Activated T-cell treated with anti-CD3 and anti-CD28 coated beads for 4 hours (primary cell): ENCODE measurements at places on chromosomes 2 and 18.

GRCh38 chr18:36516258-36516657 is 218.7 kb downstream of the FHOD3 start:
- no peak for DNase-seq

GRCh38 chr2:179768765-179769164 is 92.6 kb downstream of the ZNF385B start:
- no peak for DNase-seq

- no peak for DNase-seq
Measured at GRCh38 chr18:10579079-10579867, 53.4 kb downstream of the NAPG start.

DNA sequence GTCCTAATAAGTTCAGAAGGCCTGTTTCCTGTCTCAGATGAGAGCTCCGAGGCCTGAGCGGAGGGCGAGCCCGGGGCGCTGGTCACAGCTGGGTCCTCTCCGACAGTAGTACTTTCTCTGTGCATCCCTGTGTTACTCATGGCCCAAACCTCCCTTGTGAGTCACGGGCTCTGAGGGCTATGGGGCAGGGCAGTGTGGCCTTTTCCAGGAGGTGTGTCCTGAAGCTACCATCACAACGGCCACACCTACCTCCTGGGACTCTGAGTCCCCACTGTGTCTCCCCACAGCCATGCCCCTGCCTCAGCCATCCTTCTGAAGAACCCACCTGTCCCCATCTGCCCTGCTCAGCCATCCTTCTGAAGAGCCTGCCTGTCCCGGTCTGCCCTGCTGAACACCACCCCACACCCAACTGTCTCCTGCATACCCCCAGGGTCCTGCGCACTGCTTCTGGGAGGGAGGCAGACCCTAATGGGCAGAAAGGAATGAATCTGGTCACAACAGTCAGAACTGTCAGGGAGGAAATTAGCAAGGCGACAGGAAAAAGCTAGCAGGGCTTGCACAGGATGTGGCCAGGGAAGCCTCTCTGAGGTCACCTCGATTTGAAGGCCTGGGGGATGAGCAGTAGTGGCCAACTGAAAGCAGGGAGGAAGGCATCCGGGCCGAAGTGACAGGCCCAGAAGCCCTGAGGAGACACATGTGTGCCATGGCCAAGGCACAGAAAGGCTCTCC is 145.4 kb upstream of the RIOK3 start:
- no peak for DNase-seq

DNA sequence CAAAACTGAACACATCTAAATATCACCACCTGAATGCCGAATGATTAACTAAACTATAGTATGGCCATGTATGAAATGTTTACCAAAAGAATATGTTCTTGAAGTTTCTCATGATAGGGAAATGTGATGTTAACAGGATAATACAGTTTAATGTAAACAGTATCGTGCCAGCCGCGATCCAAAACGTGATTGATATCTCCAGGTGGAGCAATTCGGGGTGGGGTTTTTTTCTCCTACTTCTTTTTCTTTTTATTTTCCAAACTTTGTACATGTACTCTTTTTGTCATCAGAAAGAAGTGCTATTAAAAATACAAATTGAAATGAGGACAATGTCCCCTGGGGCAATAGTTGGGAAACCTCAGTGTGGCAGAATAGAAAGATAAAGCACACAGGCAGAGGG is 4.0 kb upstream of the BIN1 start:
- no peak for DNase-seq

GRCh38 chr18:21105936-21106335 is 5.7 kb downstream of the ROCK1 start:
- DNase-seq: no peak

DNA sequence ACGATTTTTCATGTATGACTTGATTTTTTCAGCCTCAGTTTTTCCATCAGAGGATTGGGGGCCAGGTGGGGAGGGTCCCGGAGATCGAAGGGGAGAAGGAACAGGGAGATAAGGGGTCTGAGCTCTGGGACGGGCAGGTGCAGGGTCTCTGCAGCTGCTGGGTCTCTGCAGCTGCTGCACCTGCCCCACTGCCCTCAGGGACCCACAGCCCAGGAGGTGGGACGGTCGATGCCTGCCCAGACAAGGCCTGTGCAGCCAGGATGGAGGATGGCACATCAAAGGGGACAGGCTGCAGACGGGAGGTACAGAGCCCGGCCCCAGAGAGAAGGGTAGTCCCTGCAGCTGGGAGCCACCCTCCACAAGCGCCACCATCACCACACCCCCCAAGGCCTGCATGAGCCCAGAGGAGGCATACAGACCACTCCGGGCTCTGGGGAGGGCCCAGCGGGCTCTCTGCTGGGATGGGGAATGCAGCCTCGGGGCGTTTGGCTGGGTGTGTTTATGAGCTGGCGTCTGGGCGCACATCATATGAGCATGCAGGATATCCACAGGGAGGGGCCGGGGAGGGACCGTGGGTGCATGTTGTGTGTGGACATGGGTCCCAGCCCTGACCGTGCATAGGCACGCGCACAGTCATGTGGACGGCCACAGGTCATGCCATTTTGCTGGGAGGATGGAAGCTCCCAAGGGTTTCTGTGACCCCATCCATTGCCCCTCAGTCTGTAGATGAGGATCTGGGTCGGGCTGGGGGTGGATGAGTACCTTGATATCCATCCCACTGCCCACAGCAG is 34.9 kb upstream of the GPC1 start:
- DNase-seq: no peak

DNA sequence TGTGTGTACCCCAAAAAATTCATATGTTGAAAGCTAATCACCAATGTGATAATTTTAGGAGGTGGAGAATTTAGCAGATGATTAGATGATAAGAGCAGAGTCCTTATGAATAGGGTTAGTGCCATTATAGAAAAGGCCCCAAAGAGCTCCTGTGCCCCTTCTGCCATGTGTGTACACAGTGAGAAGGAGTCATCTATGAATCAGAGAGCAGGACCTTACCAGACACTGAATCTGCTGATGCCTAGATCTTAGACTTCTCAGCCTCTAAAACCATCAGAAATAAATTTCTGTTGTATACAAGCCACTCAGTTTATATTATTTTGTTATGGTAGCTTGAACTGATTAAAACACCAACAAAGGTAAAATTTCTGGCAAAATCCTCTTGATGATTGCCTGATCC is 560.0 kb upstream of the CDH2 start:
- DNase-seq: no peak

- DNase-seq: no peak
Measured at GRCh38 chr2:190382851-190383250, 25.3 kb upstream of the MFSD6 start.

DNA sequence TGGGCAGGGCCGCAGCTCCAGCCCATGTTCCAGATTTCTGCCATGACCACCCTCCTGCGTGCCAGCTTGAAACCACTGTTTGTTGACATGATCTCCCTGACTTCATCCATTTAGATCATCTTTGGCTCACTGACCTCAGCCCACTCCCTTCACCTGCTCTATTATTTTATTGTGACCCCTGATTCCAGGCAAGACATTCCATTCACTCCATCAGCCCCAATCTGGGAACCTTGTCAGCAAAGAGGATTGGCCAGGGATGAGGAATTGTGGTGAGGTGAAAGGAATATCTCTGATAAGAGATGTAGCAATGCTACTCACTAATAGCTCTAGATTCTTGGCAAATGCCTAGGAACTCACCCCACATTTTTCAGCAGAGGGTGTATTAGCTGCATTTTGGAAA is 174.2 kb downstream of the TMEM247 start:
- no peak for DNase-seq

GRCh38 chr2:143572421-143572820 is 443.2 kb downstream of the ARHGAP15 start:
- DNase-seq: no peak

- DNase-seq: no peak
Measured at GRCh38 chr18:31246460-31246859, 71.5 kb upstream of the DSG1 start.

- DNase-seq: no peak
Measured at GRCh38 chr2:430291-431040, 142.6 kb upstream of the ALKAL2 start.

GRCh38 chr2:191670787-191671186 is 7.1 kb upstream of the NABP1 start:
- no peak for DNase-seq

- no peak for DNase-seq
Measured at GRCh38 chr2:196399722-196400691, 228.6 kb upstream of the STK17B start.

GRCh38 chr18:28650860-28651259 is 473.9 kb upstream of the CDH2 start:
- no peak for DNase-seq

- DNase-seq: no peak
Measured at GRCh38 chr18:74132201-74132600, 15.4 kb downstream of the FBXO15 start.

DNA sequence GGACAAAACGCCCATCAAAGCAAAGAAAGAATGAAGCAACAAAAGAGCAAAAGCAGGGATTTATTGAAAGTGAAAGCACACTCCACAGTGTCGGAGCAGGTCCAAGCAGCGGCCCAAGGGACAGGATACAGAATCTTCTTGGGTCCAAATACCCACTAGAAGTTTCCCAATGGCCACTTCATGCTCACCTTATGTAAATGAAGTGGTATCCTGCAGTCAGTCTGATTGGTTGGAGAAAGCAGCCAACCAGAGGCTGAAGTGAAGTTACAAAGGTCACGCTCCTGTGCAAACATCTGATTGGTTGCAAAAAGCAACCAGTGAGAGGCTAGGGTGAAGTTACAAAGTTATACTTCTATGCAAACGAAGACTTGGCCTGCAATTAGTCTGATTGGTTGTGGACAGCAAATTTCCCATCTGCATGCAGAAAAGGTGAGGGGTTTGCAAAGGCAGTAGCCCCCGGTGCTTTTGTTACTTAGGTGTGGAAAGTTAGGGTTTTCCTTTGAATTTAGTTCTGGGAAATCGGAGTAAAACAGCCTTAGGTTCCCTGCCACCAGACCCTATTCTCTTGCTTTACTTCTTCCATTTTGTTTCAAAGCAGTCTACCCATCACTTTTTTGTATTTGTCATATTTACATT is 12.9 kb downstream of the DUSP19 start:
- DNase-seq: no peak

- no peak for DNase-seq
Measured at GRCh38 chr2:128362889-128363228, 44.2 kb upstream of the HS6ST1 start.

DNA sequence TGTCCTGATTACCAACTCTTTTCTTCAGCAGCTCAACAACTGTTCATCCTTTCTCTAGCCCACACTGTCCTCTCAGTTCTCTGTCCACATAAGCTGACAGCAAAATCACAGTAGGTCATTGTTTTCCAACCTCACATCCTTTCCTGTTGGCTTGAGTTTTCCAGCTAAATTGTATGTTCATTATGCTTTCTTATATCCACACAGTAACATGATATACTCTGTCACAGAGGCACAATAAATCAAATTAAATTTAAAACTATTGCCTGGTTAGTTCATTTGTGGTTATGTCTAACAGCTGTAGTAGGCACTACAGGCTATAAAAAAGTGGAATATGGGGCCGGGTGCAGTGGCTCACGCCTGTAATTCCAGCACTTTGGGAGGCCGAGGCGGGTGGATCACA is 179.9 kb downstream of the ETAA1 start:
- DNase-seq: no peak

- DNase-seq: no peak
Measured at GRCh38 chr2:173656086-173656485, 301.4 kb downstream of the CDCA7 start.

DNA sequence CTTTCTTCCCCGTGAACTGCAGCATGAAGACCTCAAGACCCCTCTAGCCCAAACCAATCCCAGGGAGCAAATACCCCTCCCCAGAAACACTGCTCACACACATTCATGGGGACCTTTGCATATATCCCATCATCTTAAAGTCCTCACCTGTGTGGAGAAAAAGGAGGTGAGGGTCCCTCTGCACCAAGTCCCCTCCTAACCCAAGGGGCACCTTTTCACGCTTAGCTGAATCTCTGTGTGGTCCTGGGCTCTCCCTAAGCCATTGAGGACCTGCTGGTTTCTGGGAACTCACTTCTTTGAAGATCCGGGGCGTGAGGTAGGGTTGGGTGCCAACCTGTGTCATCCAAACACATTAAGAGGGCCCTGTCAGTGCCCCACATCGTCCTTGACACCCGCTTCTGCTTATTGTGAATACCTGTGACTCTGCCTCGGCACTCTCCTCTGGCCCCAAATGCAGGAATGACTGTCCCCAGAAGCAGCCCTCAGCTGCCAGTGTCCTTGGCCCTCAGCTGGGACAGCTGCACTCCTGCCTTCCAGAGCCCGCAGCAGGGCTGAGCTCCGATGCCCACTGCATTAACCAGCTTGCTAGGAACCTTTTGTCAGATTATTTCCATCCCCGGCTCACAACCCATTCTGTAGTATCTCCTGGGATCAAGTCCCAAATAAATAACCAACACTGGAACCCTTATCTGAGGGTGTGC is 41.3 kb upstream of the ITM2C start:
- no peak for DNase-seq

GRCh38 chr2:50781646-50782045 is 250.3 kb downstream of the NRXN1 start:
- no peak for DNase-seq

- no peak for DNase-seq
Measured at GRCh38 chr2:95063086-95063958, 37.8 kb downstream of the MAL start.

DNA sequence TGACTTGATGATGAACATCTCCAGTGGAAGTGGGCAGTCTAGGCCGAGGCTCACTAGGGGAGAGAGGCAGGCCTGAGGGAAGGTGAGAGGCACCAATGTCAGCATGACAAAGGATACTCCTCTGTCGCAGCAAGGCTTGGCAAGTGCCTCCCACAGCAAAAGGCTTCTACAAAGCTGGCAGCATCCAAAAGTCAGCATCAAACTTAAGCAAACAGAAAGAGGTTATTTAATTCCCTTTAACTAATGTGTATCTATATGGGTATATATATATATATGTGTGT is 41.6 kb downstream of the NIFK start:
- DNase-seq: no peak

DNA sequence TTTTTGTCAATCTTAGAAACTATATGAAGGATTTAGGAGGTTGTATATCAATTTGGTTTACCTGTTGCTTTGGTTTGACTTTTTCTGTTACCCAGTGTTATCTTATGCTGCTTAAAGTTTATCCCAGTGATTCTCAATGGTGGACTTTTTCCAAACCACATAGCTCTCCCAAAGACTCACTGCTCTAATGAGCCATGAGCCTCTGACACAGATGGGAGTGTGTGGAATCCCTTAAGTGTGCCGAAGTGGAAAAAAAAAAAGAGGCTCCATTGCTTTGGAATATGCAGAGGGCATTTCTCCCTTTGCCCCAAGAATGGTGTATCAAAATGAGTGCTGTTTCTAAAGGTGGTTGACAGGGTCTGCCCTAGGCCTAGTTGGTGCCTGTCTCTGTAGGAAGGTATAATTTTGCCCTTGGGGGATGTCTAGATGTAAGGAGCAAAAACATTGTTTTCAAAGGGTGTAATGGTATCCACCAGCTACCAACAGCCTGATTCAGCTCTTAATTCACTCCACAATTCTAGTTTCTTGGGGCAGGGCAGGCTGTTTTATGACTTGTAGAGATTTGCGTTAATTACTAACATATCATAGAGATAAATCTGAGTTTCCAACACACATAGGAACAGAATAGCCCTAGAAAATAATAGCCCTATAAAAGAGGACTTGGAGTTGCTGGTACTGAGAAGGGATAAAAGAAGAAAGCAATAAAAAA is 64.3 kb upstream of the CYP26B1 start:
- no peak for DNase-seq
